Neuronal stem cell (in vitro differentiated cells): ENCODE measurements at places on chromosomes 12 and 14.

DNA sequence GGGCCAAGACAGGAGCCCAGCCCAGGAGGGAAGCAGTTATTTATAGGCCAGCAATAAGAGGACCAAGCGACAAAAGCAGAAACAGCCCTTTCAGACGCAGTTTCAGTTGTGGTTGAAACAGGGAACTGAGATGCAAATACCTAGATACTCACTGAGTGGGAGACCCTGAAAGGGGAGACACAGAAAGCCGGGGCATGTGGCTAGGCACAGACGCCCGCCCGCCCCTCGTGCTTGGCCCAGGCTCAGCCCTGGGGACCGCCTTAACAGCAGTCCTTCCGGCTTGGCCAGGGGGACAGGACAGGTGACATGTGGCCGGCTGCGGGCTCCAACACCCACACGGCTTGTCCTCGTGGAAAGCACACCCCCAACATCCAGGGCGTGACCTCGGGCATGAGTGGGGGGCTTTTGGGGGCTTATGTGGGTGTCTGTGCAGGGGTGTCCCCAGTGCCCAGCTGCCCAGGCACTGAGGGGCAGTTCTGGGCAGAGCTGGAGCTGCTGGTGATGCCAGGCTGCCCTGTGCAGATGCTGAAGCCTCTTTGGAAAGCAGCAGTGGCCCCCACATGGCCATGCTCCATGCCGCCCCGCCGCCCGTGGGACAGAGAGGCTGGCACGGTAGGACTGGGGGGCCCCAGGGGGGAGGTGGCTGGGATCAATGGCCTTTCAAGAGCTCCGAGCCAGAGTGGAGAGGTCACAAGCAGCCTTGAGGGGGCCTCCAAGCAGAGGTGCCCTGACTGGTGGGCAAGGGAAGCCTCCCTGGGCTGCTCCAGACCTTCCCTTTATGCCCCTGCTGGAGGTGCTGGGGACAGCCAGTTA, 2.1 kb downstream of the PLD4 start:
- no peak overlapping the region for H3K27ac ChIP-seq
- no peak overlapping the region for H3K4me3 ChIP-seq
- no peak for DNase-seq
- peaks cover 19% of the 10 kb centered on the region for H3K27me3 ChIP-seq

DNA sequence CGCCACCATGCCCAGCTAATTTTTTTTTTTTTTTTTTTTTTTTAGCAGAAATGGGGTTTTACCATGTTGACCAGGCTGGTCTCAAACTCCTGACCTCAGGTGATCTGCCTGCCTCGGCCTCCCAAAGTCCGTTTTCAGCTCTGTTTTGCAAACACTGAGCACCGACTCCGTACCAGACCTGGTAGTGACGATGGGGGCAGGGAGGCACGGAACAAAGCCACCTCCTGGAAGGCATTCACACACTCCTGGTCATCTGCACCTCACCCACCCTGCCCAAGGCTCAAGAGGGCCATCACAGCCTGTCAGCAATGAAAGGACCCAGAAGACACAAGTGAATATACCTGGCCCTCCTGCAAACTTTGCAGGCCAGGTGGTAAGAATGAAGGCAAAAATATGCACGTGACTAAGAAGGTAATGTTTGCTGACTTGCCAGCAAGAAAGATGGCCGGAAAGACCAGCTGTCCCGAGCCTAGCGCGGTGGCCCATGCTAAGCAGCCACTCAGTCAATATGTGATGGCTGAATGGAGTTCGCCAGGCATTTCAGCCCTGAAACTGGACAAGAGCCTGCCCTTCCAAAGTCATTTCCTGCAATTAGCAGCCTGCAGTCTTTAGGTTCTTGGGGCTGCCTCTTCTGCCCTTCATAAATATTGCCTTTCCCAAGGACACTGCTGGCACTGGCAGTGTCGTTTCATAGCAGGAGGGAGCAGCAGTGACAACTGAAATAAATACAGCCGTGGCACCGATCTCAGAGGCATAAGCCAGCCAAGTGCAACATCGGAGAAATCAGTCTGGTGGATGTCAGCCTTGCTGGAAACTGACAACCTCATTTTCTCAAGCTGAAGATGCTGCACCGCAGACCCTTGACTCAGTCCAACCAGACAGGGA, 17.6 kb downstream of the MMAB start:
- H3K27me3 ChIP-seq, result no peaks in the 10 kb centered on the region
- H3K4me3 ChIP-seq, result peak overlapping the region; percentile 42
- peaks cover 48% of the 10 kb centered on the region for H3K36me3 ChIP-seq
- H3K4me1 ChIP-seq, result peaks cover 16% of the 10 kb centered on the region
- no peak overlapping the region for H3K27ac ChIP-seq

GRCh38 chr12:3135522-3136461, 58.6 kb downstream of the TSPAN9 start:
- no peaks in the 10 kb centered on the region for H3K27me3 ChIP-seq
- peaks cover 24% of the 10 kb centered on the region for H3K4me1 ChIP-seq
- H3K36me3 ChIP-seq, result no peaks in the 10 kb centered on the region
- peak; percentile 84 for DNase-seq
- no peak overlapping the region for H3K4me3 ChIP-seq

DNA sequence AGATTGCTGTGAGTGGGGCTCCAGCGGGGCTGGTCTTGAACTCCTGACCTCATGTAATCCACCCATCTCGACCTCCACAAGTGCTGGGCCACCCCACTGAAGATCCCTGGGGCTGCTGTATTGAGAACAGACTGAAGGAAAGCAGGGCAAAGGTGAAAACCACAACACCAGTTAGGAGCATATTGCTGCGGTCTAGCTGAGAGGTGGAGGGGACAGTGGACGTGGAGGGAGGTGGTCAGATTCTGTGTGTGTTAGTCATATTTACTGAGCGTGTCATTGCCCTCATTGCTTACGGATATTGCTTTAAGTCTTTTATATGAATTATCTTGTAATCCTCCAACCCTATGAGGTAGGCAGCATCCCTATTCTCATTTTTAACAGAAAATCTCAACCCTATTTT, 69.0 kb upstream of the OVCH1 start:
- no peak overlapping the region for H3K4me3 ChIP-seq
- H3K4me1 ChIP-seq, result peaks cover 2% of the 10 kb centered on the region
- H3K27ac ChIP-seq, result no peak overlapping the region
- H3K36me3 ChIP-seq, result peaks cover 3% of the 10 kb centered on the region

- peaks cover 28% of the 10 kb centered on the region for H3K4me1 ChIP-seq
- peak overlapping the region; percentile 3 for H3K4me3 ChIP-seq
- H3K27ac ChIP-seq, result peak overlapping the region; percentile 94
- no peaks in the 10 kb centered on the region for H3K27me3 ChIP-seq
These were observed 163.3 kb downstream of the ETV6 start for GRCh38 chr12:11812586-11813437.
